ENCODE measurements at places on chromosomes 12 and 14. TPM values are rescaled to one million over a fixed set of nuclear protein-coding genes. Genes with fewer than 3 reads are reported as not detected.
A peak's percentile ranks its signal among the peaks of the same experiment; 100 is the strongest.

DNA sequence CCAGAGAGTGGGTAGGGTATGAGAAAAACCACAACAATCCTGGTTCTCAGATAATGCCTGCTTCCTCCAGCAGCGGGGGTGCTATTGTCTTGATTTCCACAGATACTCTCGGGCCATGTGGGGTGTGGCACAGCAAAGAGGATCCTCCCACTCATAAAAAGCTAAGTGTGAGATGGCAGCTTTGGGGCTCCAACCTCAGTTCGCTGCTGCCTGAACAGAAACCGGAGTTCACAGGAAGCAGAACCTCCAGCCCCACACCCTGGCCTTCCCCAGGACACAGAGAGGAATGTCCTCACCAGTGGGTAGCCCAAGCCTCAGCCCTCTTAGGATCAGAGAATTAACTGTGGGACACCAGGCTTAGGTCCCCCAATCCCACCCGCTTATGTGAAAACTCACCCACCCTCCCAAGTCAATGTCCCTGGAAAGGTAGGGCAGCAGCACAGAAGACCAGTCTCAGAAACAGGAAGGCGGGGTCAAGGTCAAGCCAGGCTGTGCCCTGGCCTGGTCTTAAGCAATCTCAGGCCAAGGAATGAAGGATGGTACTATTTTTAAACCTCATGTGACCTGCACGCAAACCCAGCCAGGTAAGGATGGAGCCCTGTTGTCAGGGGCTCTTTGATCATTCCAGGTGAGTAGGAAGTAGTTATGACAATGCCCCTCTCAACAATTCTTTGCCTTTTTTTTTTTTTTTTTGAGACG, 9.0 kb downstream of the KCTD10 start:
- H3K4me3 ChIP-seq: no peak overlapping the region
- H3K4me1 ChIP-seq: peaks cover 42% of the 10 kb centered on the region
- no peaks in the 10 kb centered on the region for H3K36me3 ChIP-seq

- H3K27ac ChIP-seq: no peak overlapping the region
- H3K27me3 ChIP-seq: no peaks in the 10 kb centered on the region
- no peak overlapping the region for H3K4me3 ChIP-seq
- DNase-seq: no peak
- H3K4me1 ChIP-seq: no peaks in the 10 kb centered on the region
These were observed 44.6 kb downstream of the GALNT4 start for GRCh38 chr12:89479982-89480381.

- DNase-seq: peak; percentile 50
- no peaks in the 10 kb centered on the region for H3K27me3 ChIP-seq
- peak overlapping the region; percentile 5 for H3K4me3 ChIP-seq
- H3K4me1 ChIP-seq: no peaks in the 10 kb centered on the region
- peak overlapping the region; percentile 54 for H3K27ac ChIP-seq
These were observed 18.2 kb upstream of the SUSD6 start for GRCh38 chr14:69593018-69593677.

- H3K4me3 ChIP-seq: no peak overlapping the region
- no peaks in the 10 kb centered on the region for H3K27me3 ChIP-seq
- no peak overlapping the region for H3K27ac ChIP-seq
- no peaks in the 10 kb centered on the region for H3K36me3 ChIP-seq
These were observed 257.7 kb downstream of the ADGRD1 start for GRCh38 chr12:131211340-131211938.

DNA sequence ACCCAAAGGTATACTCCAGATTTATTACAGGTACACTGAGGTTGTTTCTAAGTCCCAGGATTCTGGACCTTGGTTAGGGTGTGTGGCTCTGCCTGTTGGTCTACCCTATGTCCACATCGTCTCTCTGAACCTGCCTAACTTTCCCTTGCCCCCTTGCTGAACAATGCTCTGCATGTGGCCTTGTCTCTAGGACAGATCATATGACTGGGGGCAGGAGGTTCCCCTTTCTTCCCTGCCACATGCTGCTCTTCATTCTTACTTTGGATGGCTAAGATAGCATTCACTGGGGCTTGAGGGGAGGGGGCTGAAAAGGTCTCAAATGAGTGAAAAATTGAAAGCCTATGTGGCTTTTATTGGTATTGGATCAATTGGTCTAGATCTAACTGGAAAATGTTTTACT, 49.2 kb downstream of the MBIP start:
- H3K27me3 ChIP-seq: no peaks in the 10 kb centered on the region
- H3K27ac ChIP-seq: no peak overlapping the region
- H3K36me3 ChIP-seq: no peaks in the 10 kb centered on the region
- H3K4me3 ChIP-seq: no peak overlapping the region

DNA sequence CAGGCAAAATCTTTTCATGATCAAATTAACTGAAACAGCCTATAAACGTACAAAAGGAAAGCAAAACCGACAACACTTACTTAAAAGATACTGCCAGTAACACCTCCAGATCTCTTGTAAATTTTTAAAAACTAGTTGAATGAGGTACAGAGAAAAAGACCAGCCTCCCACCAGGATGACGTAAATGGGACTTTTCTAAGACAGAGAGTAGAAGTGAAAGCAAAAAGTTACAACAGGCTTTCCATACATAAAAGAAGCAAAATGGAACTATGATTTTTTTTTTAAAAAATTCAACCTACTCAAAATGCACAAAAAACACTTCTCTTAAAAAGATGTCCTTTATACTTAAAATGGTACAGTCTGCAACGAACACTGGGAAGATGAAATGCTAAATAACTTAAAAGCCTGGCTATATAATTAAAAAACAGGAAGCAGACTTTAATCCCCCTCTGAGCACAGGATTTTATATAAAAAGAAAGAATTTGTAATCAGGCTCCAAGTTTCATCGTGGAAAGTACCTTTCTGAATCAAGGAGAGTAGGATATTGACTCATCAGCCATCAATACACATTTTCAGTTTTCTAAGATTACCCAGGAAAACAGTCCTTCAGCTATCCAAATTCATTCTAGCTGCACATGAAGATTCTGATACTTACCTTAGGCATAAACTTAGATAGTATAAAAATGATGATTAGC, 14.2 kb upstream of the MYO1A start:
- no peaks in the 10 kb centered on the region for H3K27me3 ChIP-seq
- no peaks in the 10 kb centered on the region for H3K4me1 ChIP-seq
- H3K4me3 ChIP-seq: no peak overlapping the region
- DNase-seq: no peak

DNA sequence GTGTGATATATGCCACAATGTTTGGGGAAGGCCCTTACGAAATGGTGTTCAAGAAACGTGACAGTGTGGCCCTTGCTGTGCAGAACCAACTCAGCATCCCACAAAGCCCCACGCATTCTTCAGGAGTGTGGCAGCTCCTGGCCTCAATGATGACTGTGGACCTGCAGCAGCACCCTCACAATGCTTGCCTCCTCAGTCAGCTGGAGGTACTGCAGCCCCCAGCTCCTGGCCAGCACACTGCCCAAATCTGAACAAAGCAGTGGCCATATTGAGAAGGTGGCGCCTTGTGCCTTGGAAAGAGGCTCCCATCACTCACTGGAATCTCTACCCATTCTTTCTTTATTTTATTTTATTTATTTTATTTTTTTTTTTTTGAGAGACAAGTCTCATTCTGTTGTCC, 10.4 kb downstream of the POLE2 start:
- H3K27ac ChIP-seq: no peak overlapping the region
- H3K4me3 ChIP-seq: no peak overlapping the region
- no peak for DNase-seq

DNA sequence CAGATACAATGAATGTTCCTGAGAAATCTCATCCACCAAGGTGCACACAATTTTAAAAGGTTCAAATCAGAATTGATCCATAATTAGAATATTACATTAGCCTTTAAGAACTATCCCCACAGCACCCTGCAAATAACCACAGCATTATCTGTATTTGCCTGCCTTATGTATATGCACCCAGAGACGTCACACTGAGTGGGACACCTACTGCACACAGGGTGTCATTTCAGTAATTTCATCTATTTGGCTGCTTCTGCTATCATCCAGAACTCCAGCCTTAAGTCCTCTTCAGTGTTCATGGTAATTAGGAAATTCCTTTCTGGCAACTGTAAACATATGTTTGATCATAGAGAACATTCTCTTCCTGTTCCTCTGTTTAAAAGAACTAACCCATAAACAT, 298.4 kb downstream of the SYT1 start:
- no peak for DNase-seq
- no peak overlapping the region for H3K27ac ChIP-seq
- no peak overlapping the region for H3K4me3 ChIP-seq
- no peaks in the 10 kb centered on the region for H3K4me1 ChIP-seq

DNA sequence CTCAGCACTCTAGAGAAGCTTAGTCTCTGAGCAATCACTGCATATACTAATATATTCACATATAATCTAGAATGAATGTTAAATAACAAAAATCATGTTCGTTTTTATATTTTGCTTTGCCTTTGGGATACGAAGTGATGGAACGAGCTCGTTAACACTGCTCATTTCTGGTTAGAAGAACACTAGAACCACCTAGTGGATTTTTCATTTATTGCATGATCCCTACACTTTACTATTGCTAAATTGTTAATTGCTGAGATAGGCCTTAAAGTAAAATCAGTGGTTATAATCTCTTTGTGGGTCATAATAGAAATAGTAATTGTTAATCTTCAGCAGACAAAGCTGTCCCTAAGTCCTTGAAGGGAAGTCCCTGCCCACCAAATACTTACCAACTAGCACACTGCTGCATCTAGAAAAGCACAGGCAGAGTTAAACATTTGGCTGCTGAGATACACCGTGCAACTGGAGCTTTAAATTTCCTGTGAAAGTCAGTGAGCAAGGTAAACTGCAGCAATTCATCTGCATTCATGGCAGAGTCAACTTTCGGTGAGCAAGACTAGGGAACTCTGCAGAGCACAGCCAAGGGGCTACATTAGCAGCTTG, 353.7 kb downstream of the APAF1 start:
- no peaks in the 10 kb centered on the region for H3K27me3 ChIP-seq
- no peaks in the 10 kb centered on the region for H3K4me1 ChIP-seq
- H3K4me3 ChIP-seq: no peak overlapping the region
- no peak overlapping the region for H3K27ac ChIP-seq
- no peaks in the 10 kb centered on the region for H3K36me3 ChIP-seq
- DNase-seq: no peak

GRCh38 chr14:33348510-33348909, 409.8 kb downstream of the NPAS3 start:
- H3K27ac ChIP-seq: no peak overlapping the region
- H3K4me1 ChIP-seq: no peaks in the 10 kb centered on the region
- no peak overlapping the region for H3K4me3 ChIP-seq

DNA sequence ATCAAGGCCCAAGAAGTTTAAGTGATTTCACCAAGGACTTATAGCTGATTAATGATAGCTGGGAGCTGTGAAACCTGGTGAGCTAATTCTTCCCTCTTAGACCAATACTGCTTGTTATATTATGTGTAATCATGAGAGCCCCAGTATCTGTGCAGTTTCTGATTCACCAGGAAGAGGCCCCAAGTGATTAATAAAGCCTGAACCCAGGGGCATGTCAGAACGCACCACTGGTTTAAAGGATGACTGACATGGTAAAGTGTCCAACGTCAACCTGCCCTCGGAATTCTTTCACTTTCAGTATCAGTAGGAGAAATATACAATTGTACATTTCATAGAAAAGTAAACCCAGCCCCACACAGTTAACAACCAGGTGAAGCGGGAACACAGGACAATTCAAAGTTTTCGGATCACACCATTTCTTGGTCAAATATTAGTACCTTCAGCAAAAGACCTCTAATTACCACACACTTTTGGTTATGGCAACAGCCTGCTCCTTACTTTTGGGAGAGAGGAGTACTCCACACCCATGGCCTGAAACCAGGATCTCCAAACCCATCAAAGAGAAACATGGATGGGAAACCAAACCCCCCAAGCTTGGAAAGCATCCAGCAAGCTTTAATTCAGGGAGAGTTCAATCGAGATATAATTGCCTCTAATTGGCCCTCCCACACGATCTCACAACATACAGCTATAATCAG, 28.5 kb downstream of the TMCC3 start:
- H3K27me3 ChIP-seq: no peaks in the 10 kb centered on the region
- H3K4me3 ChIP-seq: no peak overlapping the region
- H3K36me3 ChIP-seq: no peaks in the 10 kb centered on the region

DNA sequence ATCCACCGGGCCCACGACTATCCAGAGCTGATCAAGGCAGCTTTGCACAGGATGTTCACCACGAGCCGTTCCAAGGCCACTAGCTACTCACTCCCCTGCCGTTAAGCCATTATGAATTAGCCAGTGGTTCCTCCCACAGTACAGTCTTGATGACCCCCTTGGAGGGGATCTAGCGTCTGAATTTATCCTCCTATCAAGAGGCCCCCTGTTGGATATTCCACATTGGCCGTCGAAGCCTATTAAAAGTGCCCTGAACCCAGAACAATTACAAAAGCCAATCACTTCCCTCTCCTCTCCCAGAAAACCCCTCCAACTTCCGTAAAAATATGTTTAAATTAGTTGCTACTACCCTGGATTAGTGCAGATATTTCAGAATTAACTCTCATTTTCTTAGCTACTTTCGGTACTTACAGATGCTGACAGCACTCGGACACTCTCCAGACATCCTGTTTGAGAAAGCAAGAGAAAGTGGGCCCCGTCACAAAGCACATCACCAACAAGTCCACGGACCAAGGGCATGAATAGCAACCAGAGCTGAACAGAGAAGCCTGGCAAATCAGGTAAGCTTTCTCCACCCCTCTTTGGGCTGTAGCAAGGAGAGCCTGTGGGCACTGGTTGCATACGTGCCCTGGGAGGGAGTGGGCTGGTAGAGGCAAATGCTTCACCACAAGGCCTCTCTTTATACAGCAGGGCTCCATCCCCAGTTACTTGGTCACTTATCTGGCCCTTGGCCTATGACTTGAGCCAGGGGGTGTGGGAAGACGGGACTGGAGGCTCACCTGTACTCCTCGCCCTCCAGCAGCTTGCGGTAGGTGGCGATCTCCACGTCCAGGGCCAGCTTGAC, 5.3 kb downstream of the KRT3 start:
- H3K4me1 ChIP-seq: no peaks in the 10 kb centered on the region
- no peaks in the 10 kb centered on the region for H3K27me3 ChIP-seq
- no peak for DNase-seq
- H3K27ac ChIP-seq: no peak overlapping the region

- DNase-seq: no peak
- H3K27ac ChIP-seq: peak overlapping the region; percentile 73
- no peaks in the 10 kb centered on the region for H3K36me3 ChIP-seq
- H3K4me3 ChIP-seq: no peak overlapping the region
These were observed 493.5 kb upstream of the RGS6 start for GRCh38 chr14:71438684-71439083.

Gene KRT80
- not detected for total RNA-seq

Gene PRPF40B
- 24.0 TPM for total RNA-seq

Gene KRT81
- total RNA-seq: not detected

Gene PLCZ1
- total RNA-seq: not detected

Gene ATG2B
- total RNA-seq: 47.1 TPM

Gene LRCOL1
- 0.79 TPM for total RNA-seq

Gene CLEC6A
- not detected for total RNA-seq

Data from uterus (tissue), 4 donors.